Psoas muscle (tissue), 8 donors: ENCODE measurements at places on chromosomes 11 and 22. TPM values are rescaled to one million over a fixed set of nuclear protein-coding genes. Genes with fewer than 3 reads are reported as not detected.

- H3K27me3 ChIP-seq = no peaks in the 10 kb centered on the region
- H3K4me3 ChIP-seq = peak within 1 kb of the TSS; percentile 94
- H3K27ac ChIP-seq = peak within 1 kb of the TSS; percentile 99
- no peaks in the 10 kb centered on the region for H3K36me3 ChIP-seq
- no peak for DNase-seq
- H3K4me1 ChIP-seq = peaks cover 40% of the 10 kb centered on the region
Observed at GRCh38 chr11:68460741-68461574, at the start of gene PPP6R3. TSS of gene PPP6R3 (plus strand) at chr11:68460752. CDS start at chr11:68537665, 76,913 bp downstream.

DNA sequence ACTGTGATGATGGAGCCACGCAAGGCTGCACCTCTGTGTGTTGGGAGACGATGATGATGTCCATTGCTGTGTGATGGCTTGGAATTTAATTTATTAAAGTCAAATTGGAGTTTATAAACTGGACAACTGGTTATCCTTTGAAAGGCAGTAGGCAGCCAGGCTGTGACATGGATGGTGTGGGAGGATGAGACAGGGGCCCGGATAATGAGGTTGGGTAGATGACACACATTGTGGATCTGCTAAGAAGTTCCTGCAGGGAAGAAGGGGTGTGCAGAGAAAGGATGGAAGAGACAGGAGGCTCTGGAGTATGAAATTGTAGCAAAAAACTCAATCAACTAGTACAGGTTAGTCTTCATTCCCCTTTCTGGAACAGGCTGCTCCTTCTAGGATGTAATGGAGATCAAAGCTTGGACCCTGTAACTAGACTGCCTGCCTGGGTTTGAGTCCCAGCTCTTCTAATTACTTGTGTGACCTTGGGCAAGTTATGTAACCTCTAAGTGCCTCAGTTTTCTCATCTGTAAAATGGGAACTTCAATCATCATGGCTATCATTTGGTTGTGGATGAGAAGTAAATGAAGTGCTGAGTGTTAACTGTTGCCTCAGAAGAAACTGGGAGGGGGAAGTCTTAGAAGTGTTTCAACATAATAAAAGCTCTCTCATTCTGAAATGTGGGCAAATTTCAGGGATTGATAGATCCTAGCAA lies 4.2 kb upstream of the HINFP start:
- no peak for DNase-seq
- H3K4me1 ChIP-seq = peaks cover 3% of the 10 kb centered on the region
- H3K27me3 ChIP-seq = no peaks in the 10 kb centered on the region
- H3K4me3 ChIP-seq = no peak overlapping the region

DNA sequence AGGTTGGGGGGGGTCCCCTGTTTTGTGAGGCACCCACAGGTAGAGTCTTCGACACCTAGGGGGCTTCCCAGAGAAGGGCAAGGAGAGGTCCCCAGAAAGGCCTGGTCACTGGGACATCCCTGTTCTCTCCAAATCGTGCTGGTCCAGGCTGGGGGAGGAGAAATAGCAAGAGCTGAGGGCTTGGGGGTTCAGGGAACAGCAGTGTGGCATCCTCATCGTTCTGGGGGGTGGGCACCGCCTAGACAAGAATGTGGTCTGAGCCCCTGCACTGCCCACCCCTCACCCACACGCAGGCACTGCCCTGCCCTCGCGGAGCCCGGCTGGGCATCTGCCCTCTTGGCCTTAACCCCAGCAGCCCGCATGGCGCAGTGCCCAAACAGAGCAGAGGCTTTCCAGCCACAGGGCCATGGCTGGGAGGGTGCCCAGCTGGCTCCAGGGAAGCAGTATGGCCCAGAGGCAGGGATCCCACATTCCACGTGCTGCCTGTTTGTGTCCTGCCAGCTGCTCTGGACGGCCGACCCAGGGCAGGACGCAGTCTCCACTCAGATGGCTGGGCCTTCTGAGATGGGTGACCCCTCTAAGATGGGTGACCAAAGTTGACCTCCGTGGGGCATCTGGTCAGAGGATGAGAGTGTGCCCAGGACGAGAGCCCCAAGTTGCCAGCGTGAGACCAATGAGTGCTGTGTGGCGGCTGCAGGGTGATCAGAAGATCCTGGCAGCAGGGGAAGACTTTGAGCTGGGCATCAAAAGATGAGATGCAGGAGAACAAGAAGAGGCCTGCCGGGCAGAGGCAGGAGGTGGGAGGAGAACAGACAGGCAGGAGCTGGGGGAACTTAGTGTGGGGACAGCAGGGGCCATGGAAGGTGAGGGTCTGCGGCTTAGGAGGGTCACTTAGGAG lies 14.4 kb downstream of the SCARF2 start:
- no peaks in the 10 kb centered on the region for H3K36me3 ChIP-seq
- peak; percentile 89 for DNase-seq
- H3K27me3 ChIP-seq = no peaks in the 10 kb centered on the region
- peak overlapping the region; percentile 2 for H3K27ac ChIP-seq
- peaks cover 13% of the 10 kb centered on the region for H3K4me1 ChIP-seq

DDTL gene
- total RNA-seq = 0.77 TPM

LUZP2 gene
- not detected for total RNA-seq

DNA sequence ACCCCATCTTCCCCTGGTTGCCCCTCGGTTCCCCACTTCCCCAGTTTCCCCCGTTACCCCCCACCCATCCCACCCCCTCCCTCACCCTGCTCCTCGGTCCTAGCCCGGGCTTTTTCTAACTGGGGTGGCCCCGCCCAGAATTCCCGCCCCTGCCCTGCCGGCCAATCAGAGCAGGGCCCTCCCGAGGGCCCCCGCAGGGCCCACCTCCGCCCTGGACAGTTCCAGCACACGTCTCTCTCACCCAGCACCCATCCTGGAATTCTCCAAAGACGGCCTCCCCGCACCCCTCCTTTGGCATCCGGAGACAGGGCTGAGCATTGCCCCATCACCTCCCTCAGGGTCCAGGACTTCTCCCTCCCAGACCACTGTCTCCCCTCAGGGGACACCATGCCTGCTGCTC lies at the start of gene H19:
Gene H19, minus strand, starts transcription at position 88 of the 400 bp plus-strand sequence.
- no peak within 1 kb of the TSS for H3K27ac ChIP-seq
- DNase-seq = no peak
- no peak within 1 kb of the TSS for H3K4me3 ChIP-seq
- H3K27me3 ChIP-seq = no peaks in the 10 kb centered on the region
- H3K4me1 ChIP-seq = no peaks in the 10 kb centered on the region

TIMP3 gene
- total RNA-seq = 114 TPM

DNA sequence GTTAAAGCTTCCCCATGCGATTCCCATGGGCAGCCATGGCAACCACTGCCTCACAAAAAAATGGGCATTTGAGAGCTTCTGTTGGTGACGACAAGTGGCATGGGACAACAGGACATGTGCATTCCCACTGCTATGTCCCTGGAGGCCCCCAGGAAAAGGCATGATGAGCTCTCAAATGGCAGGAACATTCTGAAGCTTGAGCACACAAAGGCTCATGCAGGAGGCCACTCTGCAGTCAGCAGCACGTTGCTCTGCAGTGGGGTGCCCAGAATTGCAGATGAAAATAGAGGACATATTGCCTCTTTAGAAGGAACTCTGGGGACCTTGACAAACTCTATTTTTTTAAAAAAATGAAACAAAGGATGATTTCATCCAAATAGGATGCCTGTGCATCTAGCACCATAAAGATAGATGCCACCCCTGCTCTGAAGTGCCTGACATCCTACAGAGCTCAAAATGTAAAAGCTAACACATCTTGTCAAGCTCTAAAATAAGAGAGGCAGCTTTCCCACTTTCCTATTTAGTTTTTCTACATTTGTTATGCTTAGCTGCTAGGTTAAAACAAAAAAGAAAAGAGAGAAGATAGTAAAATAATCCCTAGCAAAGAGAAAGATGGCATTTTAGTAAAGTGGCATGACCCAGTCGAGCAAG lies 277.6 kb upstream of the ZC3H12C start:
- peaks cover 2% of the 10 kb centered on the region for H3K27me3 ChIP-seq
- DNase-seq = no peak
- no peaks in the 10 kb centered on the region for H3K4me1 ChIP-seq
- H3K27ac ChIP-seq = no peak overlapping the region
- H3K36me3 ChIP-seq = no peaks in the 10 kb centered on the region
- H3K4me3 ChIP-seq = no peak overlapping the region

- peak overlapping the region; percentile 59 for H3K27ac ChIP-seq
- H3K4me1 ChIP-seq = peaks cover 76% of the 10 kb centered on the region
- H3K36me3 ChIP-seq = no peaks in the 10 kb centered on the region
Observed at GRCh38 chr11:12827929-12828812, 153.9 kb downstream of the TEAD1 start.

VWA5A gene
- 4.3 TPM for total RNA-seq

DNA sequence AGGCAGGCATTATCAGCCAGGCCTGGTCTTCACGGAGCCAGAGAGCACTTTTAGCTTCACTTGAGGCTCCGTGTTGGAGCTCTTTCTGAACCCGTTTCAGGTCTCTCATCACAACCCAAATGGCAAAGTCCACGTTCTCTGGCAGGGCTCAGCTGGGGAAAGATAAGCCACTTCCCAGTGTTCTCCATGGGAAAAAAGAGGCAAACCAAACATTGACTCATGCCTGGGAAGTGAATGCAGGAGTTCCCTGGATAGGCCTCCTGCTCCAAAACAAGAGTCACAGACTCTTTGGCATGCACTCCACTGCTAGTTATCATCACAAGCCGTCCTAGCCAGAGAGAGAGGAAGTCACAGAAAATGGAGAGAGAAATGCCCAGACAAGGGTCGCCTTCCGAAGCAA lies 11.6 kb downstream of the OPCML start:
- H3K36me3 ChIP-seq = no peaks in the 10 kb centered on the region
- no peak overlapping the region for H3K4me3 ChIP-seq
- peaks cover 2% of the 10 kb centered on the region for H3K27me3 ChIP-seq
- no peak overlapping the region for H3K27ac ChIP-seq

- no peaks in the 10 kb centered on the region for H3K27me3 ChIP-seq
- DNase-seq = no peak
- peaks cover 6% of the 10 kb centered on the region for H3K36me3 ChIP-seq
- H3K4me1 ChIP-seq = peaks cover 3% of the 10 kb centered on the region
Observed at GRCh38 chr11:10528121-10528520, 12.9 kb downstream of the RNF141 start.

GRCh38 chr22:36331912-36332622 lies 55.7 kb downstream of the MYH9 start:
- peak overlapping the region; percentile 86 for H3K27ac ChIP-seq
- peak; percentile 78 for DNase-seq
- H3K36me3 ChIP-seq = peaks cover 64% of the 10 kb centered on the region
- peak overlapping the region; percentile 29 for H3K4me3 ChIP-seq
- no peaks in the 10 kb centered on the region for H3K27me3 ChIP-seq

- DNase-seq = peak; percentile 42
- H3K4me1 ChIP-seq = peaks cover 14% of the 10 kb centered on the region
- H3K27ac ChIP-seq = no peak overlapping the region
- H3K36me3 ChIP-seq = peaks cover 38% of the 10 kb centered on the region
- no peak overlapping the region for H3K4me3 ChIP-seq
Observed at GRCh38 chr11:123640677-123641494, 13.5 kb downstream of the SCN3B start.

GRCh38 chr11:116046127-116046526 lies 541.9 kb upstream of the CADM1 start:
- no peak for DNase-seq
- peaks cover 4% of the 10 kb centered on the region for H3K27me3 ChIP-seq
- H3K36me3 ChIP-seq = no peaks in the 10 kb centered on the region
- H3K27ac ChIP-seq = no peak overlapping the region
- no peak overlapping the region for H3K4me3 ChIP-seq

KRTAP5-8 gene
- total RNA-seq = not detected

DNA sequence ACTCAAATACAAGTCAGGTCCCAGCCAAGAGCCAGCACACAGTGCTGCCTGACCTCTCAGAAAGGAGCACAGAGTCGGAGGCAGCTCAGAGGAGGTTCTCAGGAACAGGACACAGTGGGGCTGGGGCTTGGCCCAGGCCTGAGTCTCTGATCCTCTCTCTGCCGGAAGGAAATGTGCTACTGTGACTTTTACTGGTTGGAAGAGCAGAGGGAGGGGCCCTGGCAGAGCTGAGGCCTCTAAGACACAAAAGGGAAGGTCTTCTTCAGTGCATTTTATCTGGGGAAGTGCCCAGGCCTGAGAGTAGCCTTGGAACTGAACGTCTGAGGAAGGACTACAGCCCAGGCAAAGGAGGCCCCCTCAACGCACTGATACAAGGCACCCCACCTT lies 16.2 kb upstream of the CASTOR1 start:
- peaks cover 21% of the 10 kb centered on the region for H3K4me1 ChIP-seq
- peak; percentile 71 for DNase-seq
- H3K27me3 ChIP-seq = no peaks in the 10 kb centered on the region
- no peaks in the 10 kb centered on the region for H3K36me3 ChIP-seq

GRCh38 chr22:29715705-29716104 lies 4.1 kb upstream of the CABP7 start:
- peaks cover 5% of the 10 kb centered on the region for H3K4me1 ChIP-seq
- no peaks in the 10 kb centered on the region for H3K36me3 ChIP-seq
- peaks cover 20% of the 10 kb centered on the region for H3K27me3 ChIP-seq

DNA sequence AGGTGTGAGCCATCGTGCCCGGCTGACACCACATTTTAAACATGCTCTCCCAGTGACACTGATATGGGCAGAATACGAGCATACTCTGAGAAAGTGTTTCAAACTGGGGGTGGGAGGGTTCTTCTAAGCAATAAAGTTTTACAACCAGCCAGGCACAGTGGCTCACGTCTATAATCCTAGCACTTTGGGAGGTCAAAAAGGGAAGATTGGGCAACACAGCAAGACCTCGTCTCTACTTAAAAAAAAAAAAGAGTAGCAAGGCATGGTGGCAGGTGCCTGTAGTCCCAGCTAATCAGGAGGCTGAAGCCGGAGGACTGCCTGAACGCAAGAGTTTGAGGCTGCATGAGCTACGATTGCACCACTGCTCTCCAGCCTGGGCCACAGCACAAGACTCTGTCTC lies 2.2 kb downstream of the GANAB start:
- H3K27ac ChIP-seq = no peak overlapping the region
- no peak for DNase-seq
- H3K4me1 ChIP-seq = peaks cover 24% of the 10 kb centered on the region
- no peaks in the 10 kb centered on the region for H3K27me3 ChIP-seq
- no peak overlapping the region for H3K4me3 ChIP-seq
- peaks cover 48% of the 10 kb centered on the region for H3K36me3 ChIP-seq

ARL14EP gene
- total RNA-seq = 27.4 TPM

MMP13 gene
- total RNA-seq = not detected

DNA sequence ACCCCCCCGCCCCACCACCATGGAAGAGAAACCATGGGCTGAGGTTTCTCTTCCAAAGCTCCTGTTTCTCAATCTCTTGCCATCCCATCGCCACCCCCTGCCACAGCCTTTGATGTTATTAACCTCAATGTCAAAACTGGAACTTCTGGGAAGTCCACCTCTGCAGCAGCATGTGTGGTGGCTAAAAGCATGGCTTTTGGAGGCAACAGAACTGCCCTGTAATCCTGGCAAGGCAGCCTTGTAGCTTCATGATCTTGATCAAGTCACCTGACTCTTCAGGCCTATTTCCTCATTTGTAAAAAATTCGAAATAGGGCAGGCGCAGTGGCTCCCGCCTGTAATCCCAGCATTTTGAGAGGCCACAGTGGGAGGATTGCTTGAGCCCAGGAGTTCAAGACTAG lies 3.5 kb upstream of the COX8A start:
- no peak overlapping the region for H3K27ac ChIP-seq
- H3K27me3 ChIP-seq = no peaks in the 10 kb centered on the region
- H3K36me3 ChIP-seq = peaks cover 2% of the 10 kb centered on the region
- H3K4me3 ChIP-seq = no peak overlapping the region
- no peak for DNase-seq

LARGE2 gene
- total RNA-seq = not detected
